ENCODE measurements at places on chromosomes 3 and 15.

DNA sequence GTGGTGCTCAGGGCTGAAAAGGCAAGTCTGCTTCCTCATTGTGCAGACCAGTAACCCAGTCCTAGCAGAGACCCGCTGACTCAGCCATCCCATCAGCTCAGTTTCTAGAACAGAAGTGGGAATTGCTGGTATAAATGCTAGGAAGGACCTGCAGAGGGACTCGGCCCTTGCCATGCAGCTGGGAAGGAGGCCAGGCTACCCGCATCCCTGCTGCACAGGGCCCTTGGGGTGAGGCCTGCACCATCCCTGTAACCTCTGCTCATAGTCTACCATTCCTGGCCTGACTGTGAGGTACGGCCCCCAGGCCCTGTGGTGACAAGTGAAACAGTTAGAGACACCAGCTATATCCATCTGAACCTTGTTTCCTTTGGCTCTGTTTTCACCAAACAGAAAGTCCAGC lies 23.5 kb downstream of the RAB6B start:
- DNase-seq: no peak

GRCh38 chr3:173410849-173411248 lies 13.3 kb downstream of the NLGN1 start:
- DNase-seq: no peak

- DNase-seq: no peak
Observed at GRCh38 chr15:94097552-94097951, 133.8 kb upstream of the MCTP2 start.

GRCh38 chr3:127115691-127116351 lies 77.1 kb upstream of the PRR23E start:
- DNase-seq: no peak

DNA sequence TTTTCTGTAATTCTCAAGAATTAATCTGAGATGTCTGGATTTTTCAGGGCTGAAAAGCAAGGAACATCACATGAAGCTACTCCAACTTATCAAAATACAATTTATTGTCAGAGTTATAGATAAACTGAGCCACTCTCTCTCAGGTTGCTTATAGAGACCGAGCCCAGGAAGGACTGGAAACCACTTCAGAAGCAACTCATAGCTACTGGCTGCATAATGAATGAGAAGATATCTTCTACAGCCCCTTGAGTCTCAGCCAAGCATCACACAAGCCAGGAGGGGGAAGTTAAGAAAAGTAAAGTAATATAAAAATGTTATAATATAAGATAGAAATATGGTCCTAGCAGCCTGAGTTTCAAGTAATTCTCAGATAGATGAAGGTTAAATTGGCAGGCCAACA lies 186.0 kb downstream of the TNIK start:
- DNase-seq: no peak

GRCh38 chr3:159114582-159114981 lies 312.7 kb downstream of the MFSD1 start:
- no peak for DNase-seq

DNA sequence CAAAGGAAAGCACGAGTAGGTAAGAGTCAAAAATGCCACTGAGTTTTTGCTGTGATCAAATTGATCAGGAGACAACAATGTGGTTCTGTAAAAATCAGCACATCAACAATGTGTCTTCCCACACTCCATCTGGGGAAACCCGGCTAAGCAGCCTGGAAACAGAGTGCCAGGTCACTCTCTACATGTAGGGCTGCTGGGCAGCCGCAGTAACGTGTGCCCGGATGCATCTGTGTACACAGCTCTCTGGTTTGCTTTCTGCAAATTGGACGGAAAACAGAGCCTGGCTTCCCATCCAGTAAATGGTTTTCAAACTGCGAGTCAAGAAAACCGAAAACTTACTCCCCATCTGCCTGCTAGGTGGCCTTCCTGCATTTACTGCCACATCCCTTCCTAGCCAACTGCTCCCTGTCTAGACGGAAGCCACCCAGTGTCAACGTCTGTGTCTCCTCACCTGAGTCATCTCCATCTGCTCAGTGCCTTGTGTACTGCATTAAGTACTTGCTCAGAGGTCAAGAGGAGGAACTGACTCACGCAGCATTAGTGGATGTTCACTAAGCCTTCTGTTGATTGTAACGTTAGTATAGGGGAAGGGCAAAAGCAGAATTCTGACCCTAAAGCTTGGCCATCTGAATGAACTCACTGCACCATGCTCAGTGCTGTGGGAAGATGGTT lies 124.1 kb downstream of the TJP1 start:
- no peak for DNase-seq

DNA sequence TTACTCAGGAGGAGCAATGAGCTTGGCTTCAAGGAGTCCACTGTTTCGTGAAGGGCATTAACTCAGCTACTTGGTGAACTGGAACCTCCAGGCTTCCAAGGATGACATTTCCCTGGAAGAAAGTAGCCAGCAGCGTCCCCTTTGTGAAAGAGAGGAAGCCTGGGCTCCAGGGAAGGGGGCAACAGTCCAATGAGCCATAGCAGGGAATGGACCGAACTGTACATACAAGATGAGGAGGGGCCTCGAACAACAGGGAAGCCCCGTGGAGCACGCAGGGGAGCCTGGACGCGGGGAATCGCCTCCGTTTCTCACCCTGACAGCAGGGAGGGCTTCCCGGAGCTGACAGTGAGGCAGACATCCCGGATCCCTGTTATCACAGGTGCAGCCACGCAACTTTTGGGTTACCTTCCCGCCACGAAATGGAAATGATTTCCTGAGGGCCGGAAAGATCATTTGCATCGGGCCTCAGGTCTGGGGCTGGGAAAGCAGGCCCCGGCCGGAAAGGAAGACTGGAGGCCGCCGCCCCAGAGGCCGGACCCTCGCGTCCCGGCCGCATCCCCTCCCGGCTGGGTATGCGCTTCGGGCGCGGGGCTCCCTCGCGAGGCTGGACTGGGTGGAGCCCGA lies 475 bp upstream of the SPINT1 start:
- DNase-seq: no peak

DNA sequence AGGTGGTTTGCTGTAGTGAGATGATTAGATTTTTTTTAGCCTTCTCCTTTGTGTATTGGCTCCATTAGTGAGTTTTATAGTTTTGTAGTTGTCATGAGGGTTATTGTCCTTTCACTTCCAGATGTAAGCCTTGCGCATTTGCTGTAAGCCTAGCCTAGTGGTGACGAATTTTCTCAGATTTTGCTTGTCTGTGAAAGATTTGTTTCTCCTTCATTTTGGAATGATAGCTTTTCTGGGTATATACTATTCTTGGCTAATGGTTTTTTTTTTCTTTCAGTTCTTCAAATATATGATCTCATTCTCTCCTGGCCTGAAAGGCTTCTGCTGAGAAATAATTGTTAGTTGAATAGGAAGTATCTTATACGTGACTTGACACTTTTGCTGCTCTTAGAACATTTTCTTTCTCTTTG lies 166.5 kb upstream of the THRB start:
- no peak for DNase-seq

- DNase-seq: no peak
Observed at GRCh38 chr15:40957581-40958051, 4.3 kb downstream of the CHAC1 start.

DNA sequence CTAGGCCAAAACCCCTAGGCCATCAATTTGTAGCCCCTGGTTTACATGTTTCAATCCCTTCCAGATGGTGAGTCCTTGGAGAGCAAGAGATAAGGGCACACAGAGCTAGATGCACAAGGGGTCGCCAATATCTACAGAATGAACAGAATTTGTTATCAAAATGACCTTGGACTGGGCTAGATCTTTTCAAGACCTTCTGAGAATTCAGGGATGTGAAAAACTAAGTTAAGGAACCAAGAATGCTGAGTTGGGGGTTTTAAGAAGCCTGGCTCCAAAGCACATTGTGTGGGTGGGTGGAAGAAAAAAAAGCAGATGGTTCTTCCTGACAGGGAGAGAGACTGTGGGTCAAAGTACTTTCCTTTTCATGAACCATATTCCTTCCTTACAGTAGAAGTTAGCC lies 10.2 kb downstream of the CDCP1 start:
- DNase-seq: no peak

DNA sequence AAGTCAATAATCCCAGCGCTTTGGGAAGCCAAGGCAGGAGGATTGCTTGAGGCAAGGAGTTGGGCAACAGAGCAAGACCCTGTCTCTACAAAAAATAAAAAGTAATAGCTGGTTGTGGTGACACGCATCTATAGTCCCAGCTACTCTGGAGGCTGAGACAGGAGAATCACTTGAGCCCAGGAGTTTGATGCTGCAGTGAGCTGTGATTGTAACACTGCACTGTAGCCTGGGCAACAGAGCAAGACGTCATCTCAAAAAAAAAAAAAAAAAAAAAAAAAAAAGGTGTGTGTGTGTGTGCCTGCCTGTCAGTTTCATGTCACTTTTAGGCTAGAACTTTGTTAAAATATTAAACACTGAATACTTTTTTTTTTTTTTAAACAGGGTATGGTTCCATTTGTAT lies 28.4 kb downstream of the DNAJC19 start:
- no peak for DNase-seq

DNA sequence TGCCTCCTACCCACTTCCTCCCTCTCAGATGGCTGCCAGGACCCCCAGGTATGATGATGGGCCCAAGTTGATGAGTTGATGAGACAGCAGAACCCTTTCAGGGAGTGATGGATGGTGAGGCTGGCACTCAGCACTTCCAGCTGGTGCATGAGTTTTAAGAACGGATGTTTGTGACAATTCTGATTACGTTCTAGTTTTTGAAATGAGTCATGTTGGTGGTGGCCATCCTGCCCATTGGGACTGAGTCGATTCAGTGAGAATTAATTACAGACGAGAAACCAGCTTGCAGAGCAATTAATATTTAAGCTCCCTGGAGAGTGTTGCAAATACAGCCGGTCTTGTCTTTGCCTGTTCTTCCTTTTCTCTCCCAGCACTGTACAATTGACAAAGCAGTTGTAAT lies 56.9 kb upstream of the NR2C2 start:
- no peak for DNase-seq
